Stimulated activated CD8-positive, alpha-beta memory T cell treated with anti-CD3 and anti-CD28 coated beads, Interleukin-2, amount 100 ng/mL, for 48 hours (primary cell): ENCODE measurements at places on chromosomes 3 and 15.

DNA sequence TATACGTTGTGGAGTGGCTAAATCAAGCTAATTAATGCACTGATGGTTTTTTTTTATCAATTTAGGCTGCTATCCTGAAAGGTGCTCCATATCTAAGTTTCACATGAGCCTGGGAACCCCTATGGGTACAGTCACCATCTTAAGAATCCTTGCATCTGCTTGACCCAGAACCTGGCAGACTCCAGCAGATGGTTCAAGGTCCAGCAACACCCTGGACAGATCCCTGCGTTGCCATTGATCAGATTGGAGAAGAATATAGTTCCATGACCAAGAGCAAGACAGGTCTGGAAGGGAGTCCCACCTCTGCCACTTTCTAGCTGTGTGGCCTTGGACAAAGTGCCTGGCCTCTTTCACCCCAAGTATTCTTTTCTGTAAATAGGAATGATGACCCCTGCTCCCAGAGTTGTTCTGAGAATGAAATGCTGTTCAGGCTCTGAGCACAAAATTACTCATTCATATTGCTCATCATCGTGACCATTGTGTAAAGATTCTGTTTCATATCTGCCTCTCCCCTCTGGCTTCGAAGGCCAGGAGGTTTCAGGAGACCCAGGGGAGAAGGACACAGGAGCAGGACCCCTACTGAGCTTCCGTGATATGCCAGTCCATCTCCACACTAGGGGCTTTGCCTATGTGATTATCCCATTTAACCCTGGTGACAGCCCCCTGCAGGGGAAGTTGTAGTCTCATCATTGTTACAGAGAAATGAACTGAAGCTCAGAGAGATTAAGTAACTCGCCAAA, 30.0 kb upstream of the TSEN2 start:
- no peak for DNase-seq

DNA sequence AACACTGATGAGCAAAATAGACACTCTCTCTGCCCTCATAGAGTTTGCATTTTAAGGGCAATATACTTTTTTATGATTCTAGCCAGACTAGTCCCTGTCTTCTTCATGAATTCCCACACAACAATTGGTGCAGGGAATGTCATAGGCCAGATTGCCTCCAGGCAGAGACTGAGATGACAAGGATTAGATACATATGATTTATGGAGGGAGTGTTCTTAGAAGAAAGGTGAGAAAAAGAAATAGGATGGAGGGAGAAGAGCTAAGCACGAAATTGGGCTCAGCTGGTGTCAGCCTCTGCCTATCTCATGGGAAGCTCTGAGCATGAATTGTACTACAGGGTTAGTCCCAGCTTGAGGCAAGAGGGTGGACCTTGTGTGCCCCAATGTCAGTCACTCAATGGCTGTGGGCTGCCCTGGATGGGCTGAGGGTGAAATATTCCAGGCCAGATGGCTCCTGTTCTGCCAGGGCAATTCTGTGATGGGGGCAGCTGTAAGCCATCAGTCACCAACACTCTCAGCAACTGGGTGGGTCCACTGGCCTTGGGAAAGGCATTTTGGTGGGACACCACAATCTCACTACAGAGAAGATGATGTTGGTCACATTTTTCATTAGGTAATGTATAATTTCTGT, 31.1 kb downstream of the EIF1B start:
- no peak for DNase-seq

- DNase-seq = no peak
Observed at GRCh38 chr15:54582863-54583643, 604.8 kb downstream of the UNC13C start.

DNA sequence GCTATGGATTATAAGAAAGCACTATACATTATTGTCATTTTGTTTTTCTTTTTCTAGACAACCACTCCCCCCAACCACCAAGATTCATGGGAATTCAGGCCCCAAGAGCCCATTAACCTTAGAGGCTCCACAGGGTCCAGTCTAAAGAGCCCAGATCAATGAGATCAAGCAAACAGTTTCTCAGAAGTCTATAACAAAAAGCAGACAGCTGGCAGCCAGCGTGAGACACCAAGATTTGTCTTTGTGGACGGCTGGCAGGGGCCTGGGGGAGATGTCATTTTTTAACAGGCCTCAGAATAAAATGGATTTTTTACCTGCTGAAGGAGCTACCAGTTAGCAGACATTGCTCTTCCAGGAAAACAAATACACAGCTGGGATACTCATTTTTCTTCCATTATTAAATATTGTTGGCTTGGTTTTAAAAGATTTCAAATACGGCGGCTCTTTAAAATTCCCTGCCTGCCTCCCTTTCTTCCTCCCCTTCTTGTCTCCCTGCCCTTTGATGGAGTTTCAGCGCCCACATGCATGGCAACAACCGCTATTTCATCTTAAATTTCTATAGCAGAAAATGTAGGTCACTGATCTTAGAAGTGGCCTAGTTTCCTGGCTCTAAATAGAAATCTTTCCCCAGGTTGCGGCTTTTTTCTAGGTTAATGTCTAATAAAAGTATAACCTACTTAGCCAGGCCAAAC, 130.6 kb downstream of the FAM174B start:
- no peak for DNase-seq

DNA sequence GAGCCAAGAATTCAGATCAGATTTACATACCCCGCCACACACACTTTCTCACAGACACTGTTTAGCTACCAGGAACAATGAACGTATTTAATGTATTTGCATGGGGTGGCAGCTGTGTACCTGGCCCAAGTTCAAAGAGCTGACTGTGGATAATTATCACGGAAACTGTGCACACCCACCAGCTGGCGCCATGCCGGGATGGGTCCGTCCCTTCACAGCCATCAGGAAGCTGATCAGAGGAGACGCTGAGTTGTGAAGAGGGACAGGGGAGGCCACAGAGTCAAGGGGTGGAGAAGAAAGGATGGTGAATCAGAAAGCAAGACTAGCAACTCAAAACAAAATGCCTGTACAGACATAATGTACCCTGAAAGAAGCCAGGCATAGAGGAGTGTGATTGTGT, 13.1 kb upstream of the PLA2G4D start:
- peak; percentile 17 for DNase-seq

- peak; percentile 16 for DNase-seq
Observed at GRCh38 chr3:23740517-23740965, 65.2 kb upstream of the UBE2E1 start.

DNA sequence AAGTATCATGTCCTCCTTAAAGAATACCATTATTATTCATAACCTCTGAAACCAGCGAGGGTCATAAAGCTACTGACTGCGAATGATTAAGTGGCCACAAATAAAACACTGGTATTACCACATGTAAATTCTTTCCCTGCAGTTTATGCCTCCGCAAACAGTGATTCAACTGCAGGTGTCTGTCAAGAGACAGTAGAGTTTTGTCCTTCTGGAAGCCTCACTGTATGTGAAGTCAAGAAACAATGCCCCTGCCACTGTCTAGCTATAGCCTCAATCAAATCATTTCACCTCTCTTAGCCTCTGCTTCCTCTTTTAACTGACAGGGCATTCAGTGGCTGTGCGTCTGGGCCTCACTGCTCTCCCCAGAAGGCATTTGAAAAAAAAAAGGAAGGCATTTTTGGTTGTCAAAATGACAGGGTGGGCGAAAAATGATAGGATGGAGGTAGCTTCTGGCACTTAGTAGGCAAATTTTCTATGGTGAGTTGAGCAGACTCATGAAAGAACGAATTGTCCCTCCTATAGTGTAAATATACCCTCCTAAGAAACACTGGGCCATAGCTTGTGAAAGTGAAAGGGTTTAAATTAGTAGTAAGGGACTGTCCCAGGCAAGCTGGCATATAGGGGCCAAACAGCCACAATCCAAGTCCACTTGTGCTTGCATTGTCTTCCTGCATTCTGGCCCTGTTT, 66.7 kb downstream of the FILIP1L start:
- no peak for DNase-seq

DNA sequence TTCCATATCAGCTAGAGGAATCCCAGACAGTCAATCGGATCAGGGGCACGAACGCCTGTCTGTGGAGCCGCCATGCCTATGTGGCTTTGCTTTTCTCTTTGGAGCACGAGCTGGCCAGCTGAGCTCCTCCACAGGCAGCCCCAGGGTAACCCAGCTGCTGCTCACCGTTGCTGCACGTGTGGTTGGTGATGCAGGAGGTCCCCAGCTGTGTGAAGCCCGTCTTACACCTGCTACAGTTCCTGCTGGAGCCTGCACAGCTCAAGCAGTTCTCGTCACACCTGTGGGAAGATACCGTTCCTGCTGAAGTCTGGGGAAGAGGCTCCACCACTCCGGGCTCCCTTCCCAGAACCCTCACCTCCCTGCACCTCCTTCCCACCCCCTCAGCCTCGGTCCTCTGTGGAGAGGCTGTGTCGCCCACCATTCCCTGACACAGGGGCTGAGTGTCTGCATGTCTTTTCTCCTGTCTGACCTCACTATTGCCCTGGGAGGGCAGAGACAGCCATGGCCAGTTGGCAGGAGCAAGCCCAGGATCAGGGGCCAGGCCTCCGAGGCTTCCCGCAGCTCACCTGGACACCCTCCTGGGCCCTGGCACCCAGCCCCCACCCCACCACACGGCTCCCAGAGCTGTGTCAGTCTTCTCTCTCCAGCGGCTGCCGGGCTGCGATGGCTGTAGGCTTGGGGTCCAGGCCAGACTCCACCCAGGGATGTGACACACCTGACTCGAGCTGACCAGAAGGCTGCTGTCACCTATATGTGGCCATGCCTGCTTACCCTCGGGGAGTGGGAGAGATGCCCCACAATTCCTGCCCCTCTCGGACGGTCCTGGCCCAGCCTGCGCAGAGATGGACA, 12.2 kb upstream of the SNRPA1 start:
- no peak for DNase-seq

GRCh38 chr3:160136421-160136820, 88.8 kb upstream of the C3orf80 start:
- DNase-seq = no peak

DNA sequence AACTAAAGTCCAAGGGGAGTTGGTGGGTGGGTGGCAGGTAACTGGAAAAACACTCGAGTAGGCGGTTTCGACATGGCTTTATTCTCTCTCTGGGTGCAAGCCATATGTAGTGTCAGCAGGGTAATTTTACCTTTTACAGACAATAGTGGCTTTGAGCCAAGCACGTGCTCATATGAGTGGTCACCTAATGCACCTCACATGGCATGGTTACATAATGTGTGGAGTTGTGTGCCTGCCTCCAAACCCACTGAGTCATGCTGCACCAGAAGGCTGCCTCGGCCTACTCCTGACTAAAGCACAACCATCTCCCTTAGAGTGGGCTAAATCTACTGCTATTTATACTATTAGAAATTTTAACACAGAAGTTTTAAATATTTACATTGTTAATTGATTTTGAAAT, 16.5 kb downstream of the CCRL2 start:
- DNase-seq = no peak

DNA sequence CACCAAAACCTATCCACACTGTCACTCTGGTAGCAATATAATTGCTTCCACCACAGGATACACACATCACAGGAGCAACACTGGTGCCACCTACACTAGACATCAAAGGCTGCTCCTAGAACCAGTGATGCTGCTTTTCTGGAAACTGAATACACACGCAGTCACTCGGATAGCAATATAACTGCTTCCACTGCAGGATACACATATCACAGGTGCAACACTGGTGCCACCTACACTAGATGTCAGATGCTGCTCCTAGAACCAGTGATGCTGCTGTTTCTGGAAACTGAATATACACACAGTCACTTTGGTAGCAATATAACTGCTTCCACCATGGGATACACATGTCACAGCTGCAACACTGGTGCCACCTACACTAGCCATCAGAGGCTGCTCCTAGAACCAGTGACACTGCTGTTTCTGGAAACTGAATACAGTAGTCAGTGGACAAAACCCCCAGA, 6.9 kb upstream of the TNFSF10 start:
- DNase-seq = no peak

- DNase-seq = no peak
Observed at GRCh38 chr3:62500556-62501288, 127.4 kb upstream of the FEZF2 start.

GRCh38 chr15:89459271-89460038, 36.9 kb downstream of the RHCG start:
- DNase-seq = no peak

GRCh38 chr3:124363476-124363875, 366.8 kb upstream of the UMPS start:
- DNase-seq = no peak

GRCh38 chr3:112763258-112763657, 83.4 kb downstream of the CD200R1L start:
- no peak for DNase-seq

DNA sequence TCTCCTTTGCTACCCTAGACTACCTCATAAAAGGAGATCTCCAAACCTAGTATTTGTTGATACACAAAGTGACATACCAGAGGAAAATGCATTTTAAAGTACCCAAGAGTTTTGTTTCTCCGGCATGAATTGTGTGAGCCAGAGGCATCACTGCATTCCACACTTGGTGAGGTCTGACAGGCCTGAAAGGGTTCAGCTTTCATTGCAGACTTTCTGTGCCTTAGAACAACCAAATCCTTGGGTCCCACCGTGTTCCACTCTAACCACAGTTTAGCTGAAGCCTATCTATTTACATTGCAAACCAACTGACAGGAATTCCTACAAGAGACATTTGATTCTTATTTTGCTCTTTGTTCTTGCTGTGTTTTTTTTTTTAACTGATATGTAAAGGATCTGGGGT, 21.0 kb upstream of the EID1 start:
- DNase-seq = no peak

- DNase-seq = no peak
Observed at GRCh38 chr15:60356832-60357231, 41.0 kb downstream of the ANXA2 start.

- no peak for DNase-seq
Observed at GRCh38 chr3:110526777-110527727, 544.6 kb upstream of the NECTIN3 start.

DNA sequence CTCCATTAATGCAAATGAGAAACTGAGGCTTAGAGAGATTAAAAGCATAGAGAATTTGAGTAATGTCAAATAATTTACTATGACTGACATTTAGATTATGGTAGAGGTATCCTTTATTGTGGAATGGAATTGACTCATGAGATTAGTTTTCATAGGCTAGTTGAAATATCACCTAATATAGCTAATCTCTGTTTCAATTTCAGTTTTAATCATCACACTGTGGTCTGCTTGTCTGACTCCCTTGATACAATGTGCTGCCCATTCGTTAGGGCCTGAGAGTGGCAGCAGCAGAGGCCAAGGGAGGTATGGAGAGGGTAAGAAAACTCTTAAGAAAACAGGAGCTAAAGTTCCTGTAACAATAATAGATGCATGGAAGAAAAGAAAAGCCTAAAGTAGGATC, 13.2 kb upstream of the ZBTB20 start:
- DNase-seq = no peak

- DNase-seq = no peak
Observed at GRCh38 chr3:22175947-22176346, 424.9 kb upstream of the ZNF385D start.

DNA sequence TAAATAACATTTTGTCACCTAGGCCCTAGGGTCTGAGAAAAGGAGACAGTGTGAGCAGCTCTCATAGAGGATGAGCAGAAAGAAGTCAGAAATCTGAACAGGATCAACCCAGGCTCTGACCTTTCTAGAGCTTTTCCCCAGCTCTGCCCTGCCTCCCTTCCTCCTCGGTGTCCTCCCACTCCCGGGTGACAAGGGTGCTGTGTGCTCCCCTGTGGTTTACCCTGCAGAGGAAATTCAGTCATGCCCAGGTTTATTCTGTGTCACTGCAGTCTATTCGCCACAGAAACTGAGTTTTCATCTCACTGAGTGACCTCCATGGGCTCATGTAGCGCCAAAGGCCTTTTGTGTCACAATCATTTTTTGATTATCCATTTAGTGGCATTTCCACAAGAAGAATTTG, 76.6 kb downstream of the IL12A start:
- no peak for DNase-seq
